ENCODE measurements at places on chromosomes 11 and 22. TPM values are rescaled to one million over a fixed set of nuclear protein-coding genes. Genes with fewer than 3 reads are reported as not detected.

GRCh38 chr11:3223932-3224381 lies 5.3 kb upstream of the MRGPRG start:
- DNase-seq = no peak

DNA sequence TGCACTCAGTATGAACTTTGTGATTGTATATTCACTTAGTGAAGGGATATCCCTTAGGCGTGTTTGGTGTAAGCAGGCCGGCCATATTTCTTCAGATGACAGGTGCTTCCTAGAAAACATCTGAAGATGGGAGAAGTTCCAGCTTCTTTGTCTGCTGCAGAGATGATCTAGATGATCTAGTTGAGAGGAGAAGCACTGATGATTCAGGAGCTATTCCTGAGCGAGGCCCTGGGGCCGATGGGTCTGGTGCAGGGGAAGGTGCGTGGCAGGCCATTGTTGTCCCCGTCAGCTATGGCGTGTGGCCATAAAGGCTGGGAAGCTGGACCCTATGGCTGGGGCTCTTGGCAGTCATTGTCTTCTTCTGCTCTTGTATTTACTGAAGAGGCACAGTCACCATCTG lies 14.0 kb downstream of the FAM118A start:
- no peak for DNase-seq

DNA sequence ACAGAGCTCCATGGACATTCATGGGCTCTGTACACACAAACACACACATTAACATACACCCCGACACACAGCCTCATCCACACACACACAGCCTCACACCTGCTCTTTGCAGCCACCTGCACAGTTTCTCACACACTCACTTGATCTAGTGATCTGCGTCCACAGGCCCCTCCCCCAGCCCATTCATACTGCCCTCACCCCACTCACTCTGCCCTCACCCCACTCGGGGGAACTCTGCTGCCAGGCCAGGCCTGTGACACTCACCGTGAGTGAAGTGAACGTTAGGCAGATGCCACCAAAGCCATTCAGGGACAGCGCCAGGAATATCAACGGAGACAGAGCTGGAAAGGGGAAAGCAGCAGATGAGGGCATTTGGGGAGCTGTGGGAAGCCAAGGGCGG lies 15.0 kb downstream of the SLC43A1 start:
- no peak for DNase-seq

DNA sequence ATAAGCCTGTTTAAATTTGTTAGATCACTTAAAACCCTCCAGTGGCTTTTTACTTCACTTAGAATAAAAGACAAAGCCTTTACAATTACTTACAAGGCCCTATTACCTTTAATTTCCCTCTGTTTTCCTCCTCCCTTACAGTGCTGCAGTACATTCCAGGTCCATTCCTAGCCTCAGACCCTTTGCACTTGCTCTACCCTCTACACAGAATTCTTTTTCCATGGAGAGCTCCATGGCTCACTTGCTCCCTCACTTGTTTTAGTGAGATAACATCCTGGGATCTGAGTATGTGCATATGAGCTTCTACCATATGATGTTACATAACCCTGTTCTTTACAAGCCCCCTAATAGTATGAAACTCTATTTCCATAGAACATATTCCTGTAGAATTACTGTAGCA lies 24.4 kb downstream of the ZNF214 start:
- DNase-seq = no peak

DNA sequence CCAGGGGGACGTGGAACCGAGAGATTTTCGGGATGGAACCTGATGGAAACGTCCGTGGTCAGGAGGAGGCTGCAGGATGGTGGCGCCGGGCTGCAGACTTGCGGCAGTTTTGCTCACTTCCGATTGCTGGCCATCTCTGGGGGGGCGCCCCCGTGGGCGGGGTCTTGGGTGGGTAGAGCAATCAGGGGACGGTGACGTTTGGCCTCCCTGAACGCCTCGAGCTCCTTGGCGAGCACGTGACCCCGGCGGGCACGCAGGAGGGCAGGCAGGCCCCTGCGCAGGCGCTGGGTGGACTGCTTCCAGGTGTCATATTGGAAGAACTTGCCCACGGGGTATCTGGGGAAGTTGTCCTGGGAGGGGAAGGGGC lies 6.3 kb downstream of the IGF2 start:
- no peak for DNase-seq

DNA sequence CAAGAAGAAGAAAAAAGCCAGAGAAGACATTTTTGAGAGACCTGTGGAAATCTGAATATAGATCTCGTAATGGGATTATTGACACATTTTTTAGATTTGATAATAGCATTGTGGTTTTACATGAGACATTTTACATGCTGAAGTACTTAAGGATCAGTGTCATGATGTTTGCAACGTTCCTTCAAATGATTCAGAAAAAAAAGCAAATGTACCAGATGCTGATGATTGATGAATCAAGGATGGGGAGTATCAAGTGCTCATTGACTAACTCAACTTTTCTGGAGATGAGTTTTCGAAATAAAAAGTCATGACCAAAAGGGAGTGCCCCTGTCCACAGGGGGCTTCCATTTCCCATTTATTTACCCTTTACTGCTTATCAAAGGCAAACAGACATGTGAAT lies 207.0 kb upstream of the SORL1-AS1 start:
- no peak for DNase-seq

Gene C11orf87
- total RNA-seq = not detected

Gene CARD16
- 22.8 TPM for total RNA-seq

Measured in mucosa of gallbladder (tissue), 1 donor.